ENCODE measurements at places on chromosomes 5 and 9.

GRCh38 chr5:5755888-5756287 lies 333.4 kb downstream of the ICE1 start:
- DNase-seq, result no peak

DNA sequence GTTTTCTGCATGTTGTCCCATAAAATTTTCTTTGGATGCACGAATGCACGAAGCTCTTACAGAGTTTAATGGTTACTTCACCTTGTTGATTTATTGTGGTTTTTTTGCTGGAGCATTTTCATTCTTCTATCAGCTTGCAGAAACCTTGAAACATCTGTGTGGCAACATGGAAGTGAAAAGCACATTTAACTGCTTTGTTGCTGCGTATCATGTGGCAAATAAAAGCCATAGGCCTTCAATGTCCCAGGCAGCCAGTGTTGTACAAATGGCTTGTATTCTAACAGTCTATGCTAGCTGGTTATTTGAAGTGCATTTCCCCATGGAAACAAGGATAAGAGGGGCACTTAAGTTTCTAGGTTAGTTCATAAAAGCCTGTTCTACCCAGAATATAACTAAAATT lies 42.5 kb upstream of the RASGRF2 start:
- peak; percentile 14 for DNase-seq

GRCh38 chr5:180640861-180641565 lies 8.4 kb downstream of the FLT4 start:
- no peak for DNase-seq

DNA sequence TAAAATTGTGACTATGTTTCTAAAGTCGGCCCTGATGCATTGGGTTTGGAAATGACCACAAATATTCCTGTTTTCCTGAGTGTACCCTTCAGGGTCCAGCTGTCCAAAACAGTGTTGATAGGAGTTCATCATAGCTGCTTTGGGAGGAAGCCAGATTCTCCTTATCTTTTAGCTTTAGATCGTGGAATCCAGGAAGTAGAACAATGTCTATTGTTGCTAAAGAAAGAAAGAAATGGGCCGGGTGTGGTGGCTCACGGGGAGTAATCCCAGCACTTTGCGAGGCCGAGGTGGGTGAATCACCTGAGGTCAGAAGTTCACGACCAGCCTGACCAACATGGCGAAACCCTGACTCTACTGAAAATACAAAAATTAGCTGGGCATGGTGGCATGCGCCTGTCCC lies 9.5 kb downstream of the CAVIN4 start:
- DNase-seq, result no peak

DNA sequence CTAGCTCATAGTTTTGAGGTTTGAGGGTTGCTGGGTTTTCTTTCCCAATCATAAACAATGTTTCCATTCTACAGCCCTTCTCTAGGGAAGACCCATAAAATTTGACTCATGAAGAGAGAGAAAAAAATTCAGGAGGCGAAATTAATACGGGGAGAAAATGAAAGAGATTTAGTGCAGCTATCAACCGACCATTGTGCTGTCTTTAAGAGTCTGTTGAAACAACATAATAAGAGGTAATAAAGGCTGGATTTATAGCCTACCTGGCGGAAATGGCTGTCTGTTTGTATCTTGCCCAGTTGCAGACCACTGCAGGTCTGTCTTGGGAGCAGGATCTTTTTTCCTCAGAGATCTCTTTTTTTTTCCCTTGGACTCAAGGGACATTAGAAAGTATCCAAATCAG lies 66.9 kb downstream of the TLR4 start:
- DNase-seq, result no peak

Data from esophagus muscularis mucosa (tissue), 4 donors.